ENCODE measurements at places on chromosomes 1 and 21. TPM values are rescaled to one million over a fixed set of nuclear protein-coding genes. Genes with fewer than 3 reads are reported as not detected.

Gene DNASE2B
- not detected for total RNA-seq

Gene PCNX2
- total RNA-seq = 12.2 TPM

Gene C1QA
- not detected for total RNA-seq

Gene CYYR1
- 3.2 TPM for total RNA-seq

Gene AZIN2
- 2.8 TPM for total RNA-seq

Gene RCSD1
- not detected for total RNA-seq

Gene CRP
- not detected for total RNA-seq

Gene TMEM81
- 1.9 TPM for total RNA-seq

Gene WNT3A
- total RNA-seq = 0.14 TPM

Gene LCE2C
- total RNA-seq = not detected

Gene NCAM2
- total RNA-seq = not detected

Gene APCS
- not detected for total RNA-seq

Gene KRTAP11-1
- not detected for total RNA-seq

Gene HSD3B1
- total RNA-seq = not detected

Gene TMEM52
- total RNA-seq = 8.2 TPM

Gene TSSK3
- not detected for total RNA-seq

Gene FCRL6
- not detected for total RNA-seq

Gene IRF6
- 195 TPM for total RNA-seq

Gene SEMA4A
- total RNA-seq = 7.6 TPM

Gene OR2L3
- total RNA-seq = not detected

Gene PDC
- total RNA-seq = not detected

Gene CD84
- total RNA-seq = not detected

Gene TSPEAR
- not detected for total RNA-seq

Gene DTL
- 15.2 TPM for total RNA-seq

Gene FCGR2B
- total RNA-seq = not detected

Gene ETV3L
- total RNA-seq = not detected

Gene UBASH3A
- total RNA-seq = not detected

Gene LCE3E
- total RNA-seq = 0.63 TPM

Gene LCE6A
- not detected for total RNA-seq

Gene B3GALT2
- total RNA-seq = not detected

Gene ASCL5
- total RNA-seq = not detected

Gene LMOD1
- total RNA-seq = not detected

Gene RNF207
- 3.7 TPM for total RNA-seq

Gene TLCD4
- total RNA-seq = 0.14 TPM

Gene PLEKHA6
- total RNA-seq = 10.2 TPM

Gene SPRR2D
- total RNA-seq = 14.5 TPM

Gene S100A14
- total RNA-seq = 1,909 TPM

Gene PPFIA4
- 2.6 TPM for total RNA-seq

Gene ZNF648
- not detected for total RNA-seq

Gene SLFNL1
- under 0.01 TPM for total RNA-seq

Gene AGBL4
- total RNA-seq = not detected

Gene ACP6
- total RNA-seq = 8.0 TPM

Gene EDARADD
- total RNA-seq = 6.8 TPM

Gene TTC39A
- total RNA-seq = 9.7 TPM

Data from airway epithelial cell (primary cell).